Stimulated activated CD4-positive, alpha-beta T cell treated with anti-CD3 and anti-CD28 coated beads, Interleukin-4, amount 100 ng/mL, for 4 hours (primary cell): ENCODE measurements at places on chromosomes 2 and 18.

- DNase-seq, result no peak
Observed at GRCh38 chr2:134284119-134284670, 30.3 kb downstream of the MGAT5 start.

DNA sequence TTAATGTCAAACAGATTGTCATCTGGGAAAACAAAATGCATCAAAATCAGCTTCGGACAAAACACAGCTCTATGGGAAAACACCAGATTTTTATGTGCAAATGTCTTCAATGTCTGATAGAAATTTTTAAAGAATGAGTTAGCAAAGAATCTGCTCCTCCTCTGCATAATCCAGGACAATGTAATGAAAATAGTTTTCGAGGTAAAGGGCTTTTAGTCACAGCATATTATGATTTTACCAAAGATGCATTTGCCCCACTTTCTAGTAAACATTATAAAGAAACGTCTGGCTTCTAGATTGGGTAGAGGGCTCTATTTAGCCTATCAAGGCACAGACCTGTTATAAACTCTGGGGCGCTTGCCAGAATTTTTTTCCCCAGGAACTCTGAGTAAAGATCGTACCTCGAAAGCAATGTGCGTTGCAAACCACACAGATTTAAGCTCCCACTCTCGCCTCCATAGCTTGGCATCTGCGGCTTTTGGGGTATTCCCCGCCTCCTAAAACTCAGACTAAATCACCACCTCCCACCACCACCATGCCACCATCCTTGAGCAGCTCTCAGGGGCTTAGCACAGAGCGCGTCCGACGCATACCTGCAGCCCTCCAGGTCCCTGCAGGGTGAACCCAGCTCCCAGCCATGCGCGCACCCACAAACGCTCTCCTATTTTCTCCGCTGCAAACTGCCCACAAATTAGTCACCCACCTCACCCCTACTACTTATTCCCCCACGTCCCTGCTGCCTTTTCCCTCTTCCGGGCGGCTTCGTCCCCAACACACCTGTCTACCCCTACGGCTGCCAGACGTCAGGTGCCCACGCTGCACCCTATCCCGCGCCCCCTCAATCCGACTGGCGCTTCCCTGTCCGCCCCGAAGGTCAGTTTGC, 829 bp downstream of the ACVR1C start:
- peak; percentile 61 for DNase-seq

DNA sequence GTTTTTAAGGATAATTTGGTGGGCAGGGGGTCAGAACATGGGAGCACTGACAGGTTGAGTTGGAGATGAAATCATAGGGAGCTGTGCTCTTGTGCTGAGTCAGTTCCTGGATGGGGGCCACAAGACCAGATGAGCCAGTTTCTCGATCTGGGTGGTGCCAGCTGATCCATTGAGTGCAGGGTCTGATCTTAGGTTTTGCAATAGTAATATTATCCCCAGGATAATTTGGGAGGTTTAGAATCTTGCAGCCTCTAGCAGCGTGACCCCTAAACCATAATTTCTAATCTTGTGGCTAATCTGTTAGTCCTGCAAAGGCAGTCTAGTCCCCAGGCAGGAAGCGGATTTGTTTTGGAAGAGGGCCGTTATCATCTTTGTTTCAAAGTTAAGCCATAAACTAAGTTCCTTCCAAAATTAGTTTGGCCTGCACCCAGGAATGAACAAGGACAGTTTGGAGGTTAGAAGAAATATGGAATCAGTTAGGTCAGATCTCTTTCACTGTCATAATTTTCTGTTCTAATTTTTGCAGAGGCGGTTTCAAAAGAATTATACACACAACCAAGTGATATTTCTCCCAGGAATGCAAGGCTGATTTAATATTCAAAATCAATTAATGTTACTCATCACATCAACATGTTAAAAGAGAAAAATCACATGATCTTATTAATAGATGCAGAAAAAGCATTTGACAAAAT, 23.0 kb downstream of the DBI start:
- DNase-seq, result no peak

DNA sequence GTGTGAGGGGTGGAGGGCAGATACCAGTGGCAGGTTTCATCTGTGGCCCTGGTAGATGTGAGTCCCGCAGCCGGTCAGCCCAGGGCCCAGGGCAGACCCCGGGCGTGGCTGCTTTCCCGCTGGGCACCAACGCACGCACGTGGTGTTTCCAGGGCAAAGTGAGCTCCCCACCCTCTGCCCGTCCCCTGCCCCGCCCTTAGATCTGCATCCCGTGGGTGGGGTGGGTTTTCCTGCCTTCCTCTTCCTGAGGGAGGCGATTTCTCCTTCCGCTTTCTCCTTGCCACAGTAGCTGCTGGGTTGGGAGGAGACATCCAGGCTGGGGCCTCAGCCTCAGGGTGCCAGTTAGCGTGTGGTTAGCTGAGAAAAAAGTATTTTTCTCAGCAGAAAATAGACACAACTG, 49.6 kb downstream of the ODC1 start:
- DNase-seq, result no peak
